Activated CD4-positive, alpha-beta T cell treated with anti-CD3 and anti-CD28 coated beads, Interleukin-2, amount 10 ng/mL, durations not matched to agents 7 days and 5 days (primary cell): ENCODE measurements at places on chromosomes 3 and 15. TPM values are rescaled to one million over a fixed set of nuclear protein-coding genes. Genes with fewer than 3 reads are reported as not detected.

DNA sequence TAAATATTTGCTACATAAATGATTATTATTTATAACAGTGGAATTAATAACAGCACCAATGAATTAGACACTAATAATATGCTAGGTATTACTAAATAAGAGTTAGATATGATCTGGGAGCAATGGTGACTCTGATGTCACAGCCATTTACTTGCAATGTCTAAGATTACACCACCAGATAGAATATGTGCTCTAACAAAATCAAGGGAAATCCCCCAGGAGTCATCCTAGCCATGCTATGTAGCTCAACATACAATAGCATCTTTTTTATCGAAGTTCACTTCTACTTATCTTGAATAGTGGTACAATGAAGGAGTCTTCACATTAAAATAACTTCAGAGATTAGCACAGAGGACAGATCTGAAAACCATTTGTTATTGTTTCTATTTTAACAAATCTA lies 154.0 kb downstream of the FMN1 start:
- no peak for DNase-seq

- no peak for DNase-seq
These were observed 107.5 kb downstream of the CNTN6 start for GRCh38 chr3:1200371-1200770.

DNA sequence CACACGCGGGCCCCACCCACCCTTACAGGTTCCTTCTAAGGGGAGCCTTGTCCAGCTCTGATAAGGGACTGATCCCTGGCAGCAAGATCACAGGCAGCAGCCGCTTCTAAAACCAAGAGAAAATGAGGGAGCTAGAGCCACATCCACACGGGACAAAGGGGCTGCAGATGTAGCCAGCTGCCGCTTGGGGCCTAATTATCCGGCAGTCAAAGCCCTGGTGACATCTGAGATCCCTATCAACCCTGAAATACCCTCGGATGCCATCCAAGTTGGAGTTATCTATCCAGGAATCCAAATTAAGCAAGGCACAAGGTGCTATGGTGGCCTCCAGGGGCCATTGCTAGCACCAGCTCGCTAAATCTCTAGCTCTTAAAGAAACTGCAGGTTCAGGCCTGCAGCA lies 248.3 kb downstream of the VPS13C start:
- DNase-seq: no peak

- no peak for DNase-seq
These were observed 1.5 kb downstream of the ACAD11 start for GRCh38 chr3:132657869-132658747.

GRCh38 chr3:116190095-116190494 lies 255.2 kb downstream of the LSAMP start:
- no peak for DNase-seq

DNA sequence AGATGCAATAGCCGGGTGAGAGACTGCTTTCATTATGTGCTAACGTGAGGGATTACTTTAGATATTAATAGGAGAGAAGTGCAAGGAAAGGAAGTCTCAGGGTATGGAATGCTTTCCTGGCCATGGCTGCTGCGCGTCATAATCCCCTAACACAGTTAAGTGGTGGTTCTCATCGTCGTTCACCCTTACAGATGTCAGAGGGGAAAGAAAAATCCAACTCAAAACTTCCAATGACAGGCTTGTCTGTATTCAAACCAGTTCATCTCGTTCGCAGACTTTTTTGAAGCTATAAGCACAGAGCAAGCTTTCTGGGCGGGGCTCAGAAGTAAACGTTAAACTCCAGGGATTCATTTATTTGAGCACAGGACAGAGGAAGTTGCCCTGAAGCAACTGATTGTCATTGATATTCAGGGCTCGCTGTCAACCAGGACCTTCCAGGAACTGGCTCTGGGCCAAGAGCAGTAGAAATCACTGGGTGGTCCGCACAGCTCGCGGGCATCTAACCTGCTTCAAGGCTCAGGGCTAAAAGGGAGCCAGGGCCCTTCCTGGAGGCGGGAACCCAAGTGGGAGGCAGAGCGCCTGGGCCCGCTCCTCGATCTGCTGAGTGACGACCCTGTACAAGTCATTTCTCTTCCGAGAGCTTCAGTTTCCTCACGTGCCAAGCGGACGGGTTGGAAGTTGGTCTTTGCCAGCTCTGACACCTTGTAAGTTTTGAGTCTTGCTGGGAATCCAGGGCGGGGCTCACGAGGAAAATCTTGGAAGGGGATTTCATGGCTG lies 1.1 kb upstream of the LPP start:
- no peak for DNase-seq

- no peak for DNase-seq
These were observed 160.3 kb downstream of the SMAD6 start for GRCh38 chr15:66862111-66862939.

- DNase-seq: no peak
These were observed 31.9 kb downstream of the TRAK1 start for GRCh38 chr3:42123012-42123581.

DNA sequence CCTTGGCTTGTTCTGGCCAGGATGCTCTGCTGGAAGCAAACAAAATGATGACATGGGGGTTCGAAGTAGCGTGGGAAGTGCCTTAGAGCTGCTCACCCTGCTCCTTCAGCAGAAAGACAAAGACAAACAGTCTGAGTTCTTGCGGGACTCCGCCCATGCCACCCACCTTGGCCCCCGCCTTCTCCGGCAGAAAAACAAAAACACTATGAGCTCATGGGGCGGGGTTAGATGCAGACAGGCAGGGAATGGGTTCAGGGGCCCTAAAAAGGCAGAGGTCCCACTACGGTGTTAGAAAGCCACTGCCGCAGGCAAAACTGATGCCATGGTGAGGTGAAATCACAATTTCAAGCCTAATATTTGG lies 9.7 kb upstream of the NCKIPSD start:
- DNase-seq: no peak

- DNase-seq: no peak
These were observed 65.7 kb downstream of the NLGN1 start for GRCh38 chr3:173463250-173463649.

- DNase-seq: no peak
These were observed 102.2 kb upstream of the MANF start for GRCh38 chr3:51282931-51283330.

DNA sequence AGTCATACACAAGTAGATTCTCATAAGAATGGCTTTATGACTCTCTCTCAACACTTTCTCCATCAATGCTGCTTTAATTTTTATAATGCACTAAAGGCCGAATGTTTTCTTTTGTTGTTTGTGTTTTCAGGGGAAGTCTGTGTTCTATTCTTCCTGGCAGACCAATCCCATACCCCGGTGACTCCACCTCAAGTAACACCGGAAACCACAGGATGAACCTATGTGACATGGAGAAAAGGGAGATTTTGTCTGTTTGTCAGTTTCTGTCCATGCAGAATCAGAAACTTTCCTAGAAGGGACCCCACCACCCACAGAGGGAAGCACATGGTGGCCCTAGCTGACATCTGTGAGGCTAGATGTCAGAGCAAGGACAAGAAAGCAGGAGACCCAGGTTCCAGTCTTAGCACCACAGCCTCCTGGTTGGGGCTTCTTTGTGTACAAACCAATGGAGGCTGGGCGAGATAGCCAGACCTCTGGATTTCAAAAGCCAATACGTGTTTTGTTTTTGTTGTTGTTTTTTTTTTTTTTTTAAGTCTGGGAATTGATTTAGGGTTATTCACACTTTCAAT lies 109.0 kb downstream of the OSBPL10 start:
- no peak for DNase-seq

DNA sequence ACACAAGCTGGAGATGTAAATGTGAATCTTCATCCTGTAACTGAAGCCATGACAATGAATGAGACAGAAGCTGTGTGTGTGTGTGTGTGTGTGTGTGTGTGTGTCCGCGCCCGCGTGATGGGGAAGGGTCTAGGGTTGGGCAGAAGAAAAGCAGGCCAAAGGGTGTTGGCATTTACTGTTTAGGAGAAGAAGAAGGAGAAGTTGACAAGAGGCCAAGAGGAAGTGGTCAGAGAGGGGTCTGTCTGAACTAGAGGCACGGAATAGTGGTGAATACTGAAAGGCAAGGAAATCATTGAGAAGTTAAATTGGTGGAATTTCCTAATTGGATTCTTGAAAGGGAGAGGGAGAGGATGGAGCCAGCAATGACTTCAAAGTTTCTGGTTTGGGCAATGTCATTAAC lies 5.6 kb upstream of the NCEH1 start:
- no peak for DNase-seq

- DNase-seq: no peak
These were observed 55.1 kb downstream of the HEG1 start for GRCh38 chr3:125000661-125001060.

GRCh38 chr15:58138106-58138505 lies at the start of gene AQP9:
Gene AQP9 (plus strand): TSS chr15:58138381. CDS start chr15:58138566, 185 bp downstream.
- no peak for DNase-seq

- DNase-seq: no peak
These were observed 810 bp downstream of the PTPRG start for GRCh38 chr3:61562042-61562720.

- DNase-seq: no peak
These were observed 47.4 kb downstream of the TMEM266 start for GRCh38 chr15:76107169-76107568.

- no peak for DNase-seq
These were observed 306.7 kb downstream of the TIGIT start for GRCh38 chr3:114600571-114600970.

- no peak for DNase-seq
These were observed 1490.0 kb upstream of the GBE1 start for GRCh38 chr3:83251490-83251889.

- no peak for DNase-seq
These were observed 2.8 kb upstream of the PRICKLE2 start for GRCh38 chr3:64228110-64228509.

DNA sequence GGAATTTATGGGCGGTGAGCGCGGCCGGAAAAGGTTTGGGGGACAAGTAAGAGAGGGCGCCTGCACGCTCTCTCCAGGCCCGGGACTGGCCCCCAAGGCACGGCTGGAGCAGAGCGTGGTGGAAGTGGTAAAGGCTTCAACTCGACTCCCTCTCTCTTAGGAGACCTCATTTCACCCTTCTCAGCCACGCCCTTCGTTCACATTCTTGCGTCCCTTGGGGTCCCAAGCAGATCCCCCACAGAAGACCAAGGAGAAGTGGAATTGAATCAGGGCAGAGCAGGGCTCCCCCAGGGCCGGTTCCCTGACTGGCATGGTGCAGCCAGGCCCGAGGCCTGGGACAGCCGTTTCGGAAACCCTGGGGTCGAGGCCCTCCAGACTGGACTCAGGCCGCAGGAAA lies 75.4 kb upstream of the POLG start:
- DNase-seq: no peak

DNA sequence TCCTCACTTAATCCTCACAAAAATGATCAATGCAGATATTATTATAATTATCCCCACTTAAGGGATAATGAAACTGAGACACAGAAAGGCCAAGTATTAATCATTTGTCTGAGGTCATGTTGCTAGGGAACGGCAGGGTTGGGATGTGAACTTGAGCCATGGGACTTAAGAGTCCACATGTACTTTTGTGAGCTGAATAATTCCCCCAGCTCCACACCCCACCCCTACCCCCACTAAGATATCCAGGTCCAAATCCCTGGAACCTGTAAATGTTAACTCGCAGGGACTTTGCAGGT lies 290.5 kb upstream of the GADL1 start:
- DNase-seq: no peak

GRCh38 chr3:142975316-142975995 lies 12.0 kb upstream of the PAQR9 start:
- DNase-seq: no peak

GRCh38 chr3:98918586-98918985 lies 17.1 kb upstream of the DCBLD2 start:
- no peak for DNase-seq

GRCh38 chr3:127406309-127407025 lies 118.6 kb upstream of the PRR20G start:
- no peak for DNase-seq

DNA sequence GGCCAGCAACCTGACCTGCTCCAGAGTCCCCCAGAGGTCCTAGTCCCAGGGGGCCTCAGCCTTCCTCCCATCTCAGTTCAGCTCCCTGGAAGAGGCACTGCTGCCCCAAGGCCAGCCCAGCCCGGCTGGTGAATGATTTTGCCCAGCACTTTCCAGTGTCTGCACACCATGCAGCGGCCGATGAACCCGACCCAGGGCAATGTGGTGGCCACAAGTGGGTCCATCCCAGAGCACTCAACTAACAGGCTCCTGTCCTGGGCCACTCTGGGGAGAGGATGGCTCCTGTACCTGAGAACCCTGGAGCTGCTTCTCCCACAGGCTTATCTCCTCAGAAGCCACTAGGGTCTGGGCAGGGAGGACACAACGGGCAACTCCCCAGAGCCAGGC lies 39.2 kb downstream of the PTPN23 start:
- DNase-seq: no peak

DNA sequence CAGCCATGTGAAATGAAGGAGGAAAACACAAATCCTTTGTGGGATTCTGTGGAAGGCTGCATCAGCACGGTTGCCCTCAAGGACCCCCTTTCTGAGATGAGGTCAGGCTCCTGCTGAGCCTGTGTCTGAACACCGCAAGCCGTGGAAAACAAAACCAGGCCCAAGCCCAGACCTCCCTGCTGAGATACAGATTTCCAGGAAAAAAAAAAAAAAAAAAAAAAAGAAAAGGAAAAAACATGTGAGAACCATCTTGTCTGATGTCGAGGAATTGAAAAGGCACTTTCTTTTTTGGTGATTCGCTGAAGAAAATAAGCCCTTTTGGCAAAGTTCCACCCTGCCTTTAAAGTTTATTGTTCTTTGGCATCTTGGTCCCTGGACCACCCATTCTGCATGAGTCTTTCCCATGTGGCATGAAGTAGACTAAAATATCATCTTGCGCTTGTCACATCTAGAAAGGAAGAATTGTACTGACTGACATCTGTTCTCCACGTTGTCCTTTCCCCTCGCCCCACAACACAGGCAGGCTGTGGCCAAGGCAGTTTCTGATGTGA lies 117.6 kb downstream of the CHST2 start:
- no peak for DNase-seq

DNA sequence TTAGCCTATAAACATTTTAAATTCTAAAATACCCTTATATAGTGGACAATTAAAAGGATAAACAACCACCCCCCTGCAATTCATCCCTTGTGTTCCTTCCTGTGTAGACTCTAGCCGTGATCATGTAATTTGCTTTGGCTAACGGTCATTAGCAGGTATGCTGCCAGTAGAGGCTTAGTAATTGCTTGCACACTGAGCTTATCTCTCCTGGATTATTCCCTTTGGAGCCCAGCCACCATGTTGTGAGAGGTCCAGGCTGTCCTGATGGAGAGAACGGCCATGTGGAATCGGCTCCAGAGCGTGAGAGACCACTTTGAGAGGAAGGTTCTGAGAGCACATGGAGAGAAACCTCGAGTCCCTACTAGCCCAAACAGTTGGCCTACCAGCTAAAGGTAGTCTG lies 11.0 kb upstream of the BNC1 start:
- DNase-seq: no peak

TTC21A gene
- total RNA-seq: 5.1 TPM

NTRK3 gene
- total RNA-seq: not detected

HRG gene
- total RNA-seq: not detected

TGM4 gene
- not detected for total RNA-seq

NPAP1 gene
- total RNA-seq: not detected

ALS2CL gene
- total RNA-seq: 15.5 TPM

DNAJA4 gene
- 31.2 TPM for total RNA-seq

STAB1 gene
- 0.02 TPM for total RNA-seq

TF gene
- total RNA-seq: 0.21 TPM
